ENCODE measurements at places on chromosomes 6 and 20.

DNA sequence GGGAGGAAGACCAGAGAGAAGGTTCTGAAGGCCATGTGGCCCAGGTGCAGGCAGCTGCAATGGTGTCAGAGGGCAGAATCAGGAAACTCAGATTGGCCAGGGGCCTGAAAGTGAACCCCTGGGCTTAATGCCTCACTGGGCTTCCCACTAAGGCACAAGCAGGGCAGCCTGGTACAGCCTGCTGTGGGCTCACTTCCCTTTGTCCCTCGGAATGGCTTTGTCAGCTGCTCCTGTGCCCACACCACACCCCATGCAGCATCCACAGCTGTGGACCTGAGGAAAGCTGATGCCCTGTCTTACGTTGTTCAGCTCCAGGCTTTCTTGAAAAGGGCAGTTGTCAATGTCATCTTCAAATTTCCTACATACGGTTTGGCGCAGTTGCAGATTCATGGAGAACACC is 2.4 kb downstream of the CST9 start:
- no peaks in the 10 kb centered on the region for H3K4me1 ChIP-seq
- H3K36me3 ChIP-seq = no peaks in the 10 kb centered on the region
- no peak overlapping the region for H3K4me3 ChIP-seq
- H3K27me3 ChIP-seq = no peaks in the 10 kb centered on the region
- no peak overlapping the region for H3K27ac ChIP-seq
- no peak for DNase-seq

GRCh38 chr6:166104107-166104506 is 63.5 kb downstream of the TBXT start:
- no peak overlapping the region for H3K27ac ChIP-seq
- no peak for DNase-seq
- no peak overlapping the region for H3K4me3 ChIP-seq
- H3K36me3 ChIP-seq = no peaks in the 10 kb centered on the region
- no peaks in the 10 kb centered on the region for H3K4me1 ChIP-seq
- H3K27me3 ChIP-seq = peaks cover 6% of the 10 kb centered on the region

DNA sequence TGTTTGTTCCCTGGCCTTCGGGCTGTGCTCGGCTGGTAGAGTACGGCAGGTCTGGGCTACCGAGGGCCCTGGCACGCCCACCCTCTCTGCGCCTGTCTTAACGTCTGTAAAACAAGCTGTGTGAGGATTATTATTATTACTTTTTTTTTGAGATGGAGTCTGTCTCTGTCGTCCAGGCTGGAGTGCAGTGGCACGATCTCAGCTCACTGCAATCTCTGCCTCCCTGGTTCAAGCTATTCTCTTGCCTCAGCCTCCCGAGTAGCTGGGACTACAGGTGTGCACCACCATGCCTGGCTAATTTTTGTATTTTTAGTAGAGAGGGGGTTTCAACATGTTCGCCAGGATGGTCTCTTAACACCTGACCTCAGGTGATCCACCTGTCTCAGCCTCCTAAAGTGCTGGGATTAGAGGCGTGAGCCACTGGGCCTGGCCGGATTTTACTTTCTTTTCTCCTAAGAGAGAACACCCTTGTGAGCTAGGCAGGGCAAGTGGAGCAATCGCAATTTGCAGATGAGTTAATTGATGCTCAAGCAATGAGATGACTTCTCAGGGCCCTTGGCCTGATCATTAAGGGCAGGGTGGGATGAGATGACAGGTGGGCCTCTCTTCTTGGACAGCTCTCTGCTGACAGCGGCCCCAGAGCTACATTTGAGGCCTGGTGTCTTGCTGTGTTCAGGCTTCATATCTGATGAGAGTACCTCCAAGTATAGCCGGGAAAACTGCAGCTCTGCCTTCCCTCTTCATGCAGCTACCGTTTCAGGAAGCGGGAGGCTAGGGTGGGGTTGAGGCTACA is 859 bp upstream of the SMIM29 start:
- no peaks in the 10 kb centered on the region for H3K4me1 ChIP-seq
- H3K27ac ChIP-seq = peak overlapping the region; percentile 83
- H3K4me3 ChIP-seq = peak overlapping the region; percentile 48

- no peak for DNase-seq
- H3K4me3 ChIP-seq = no peak overlapping the region
- no peaks in the 10 kb centered on the region for H3K27me3 ChIP-seq
- H3K4me1 ChIP-seq = no peaks in the 10 kb centered on the region
- H3K36me3 ChIP-seq = no peaks in the 10 kb centered on the region
Observed at GRCh38 chr6:137390334-137390733, 103.9 kb downstream of the OLIG3 start.

DNA sequence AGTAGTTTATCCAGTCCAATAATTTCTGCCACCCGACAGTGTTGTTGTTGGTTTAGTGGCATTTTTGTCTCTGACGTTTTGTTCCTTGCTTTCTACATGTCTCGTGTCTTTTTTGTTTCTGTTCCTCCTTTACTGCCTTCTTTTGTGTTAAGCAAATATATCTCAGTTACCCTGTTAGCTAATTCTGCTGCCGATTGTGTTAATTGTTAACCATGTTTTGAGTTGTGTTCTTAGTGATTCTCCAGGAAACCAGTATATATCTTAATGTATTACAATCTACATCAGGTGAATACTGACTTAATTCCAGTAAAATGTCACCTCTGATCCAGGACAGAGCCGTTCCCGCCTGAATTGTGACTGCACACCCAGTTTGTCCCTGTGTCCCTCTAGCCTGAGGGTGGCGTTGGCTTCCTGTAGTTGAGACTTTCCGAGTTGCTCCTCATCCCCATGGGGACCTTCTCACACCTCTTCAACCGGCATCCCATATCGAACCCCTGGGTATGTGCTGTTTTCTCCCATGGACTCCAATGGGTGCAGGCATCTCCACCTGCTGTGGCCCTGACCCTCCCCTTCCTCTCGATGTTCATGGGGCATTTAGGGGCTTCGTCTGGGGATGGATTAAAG is 35.8 kb upstream of the BHLHE23 start:
- H3K4me3 ChIP-seq = no peak overlapping the region
- H3K36me3 ChIP-seq = no peaks in the 10 kb centered on the region
- DNase-seq = no peak
- H3K4me1 ChIP-seq = no peaks in the 10 kb centered on the region
- H3K27me3 ChIP-seq = no peaks in the 10 kb centered on the region
- no peak overlapping the region for H3K27ac ChIP-seq

GRCh38 chr6:70819646-70820045 is 137.2 kb downstream of the B3GAT2 start:
- H3K27me3 ChIP-seq = no peaks in the 10 kb centered on the region
- no peak overlapping the region for H3K4me3 ChIP-seq
- no peaks in the 10 kb centered on the region for H3K4me1 ChIP-seq
- no peak for DNase-seq

DNA sequence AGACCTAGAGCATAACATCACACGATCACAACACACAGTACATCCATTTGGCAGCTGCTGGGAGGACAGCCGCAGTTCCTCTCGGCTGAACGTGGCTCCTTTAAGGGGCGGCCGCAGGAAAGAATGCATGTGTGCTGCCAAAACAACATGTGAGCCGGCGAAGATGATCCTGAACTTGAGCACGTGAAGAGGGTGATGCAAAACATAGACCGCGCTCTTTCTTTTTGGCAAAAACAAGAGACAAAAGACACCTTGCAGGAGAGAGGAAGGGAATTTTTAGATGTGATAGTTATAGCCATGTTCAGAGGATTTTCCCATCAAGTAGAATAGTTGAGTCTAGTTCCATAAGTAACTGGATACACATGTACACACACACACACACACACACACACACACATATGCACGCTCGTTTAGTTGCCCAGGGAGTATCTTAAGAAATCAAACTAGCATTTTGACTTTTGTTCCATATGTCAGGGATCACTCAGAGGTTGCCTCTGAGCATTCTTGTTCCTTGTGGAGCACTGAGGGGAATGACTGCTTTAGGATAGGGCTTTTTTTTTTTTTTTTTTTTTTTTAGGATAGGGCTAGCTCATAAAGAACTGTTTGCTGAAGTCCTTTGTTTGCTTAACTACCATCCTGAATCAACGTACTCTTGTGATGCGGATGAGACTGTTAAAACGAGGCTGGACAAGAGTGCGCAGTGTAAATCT is 21.7 kb upstream of the RANBP9 start:
- H3K27me3 ChIP-seq = no peaks in the 10 kb centered on the region
- H3K4me1 ChIP-seq = no peaks in the 10 kb centered on the region
- peak; percentile 29 for DNase-seq
- H3K27ac ChIP-seq = no peak overlapping the region
- no peaks in the 10 kb centered on the region for H3K36me3 ChIP-seq
- H3K4me3 ChIP-seq = no peak overlapping the region

DNA sequence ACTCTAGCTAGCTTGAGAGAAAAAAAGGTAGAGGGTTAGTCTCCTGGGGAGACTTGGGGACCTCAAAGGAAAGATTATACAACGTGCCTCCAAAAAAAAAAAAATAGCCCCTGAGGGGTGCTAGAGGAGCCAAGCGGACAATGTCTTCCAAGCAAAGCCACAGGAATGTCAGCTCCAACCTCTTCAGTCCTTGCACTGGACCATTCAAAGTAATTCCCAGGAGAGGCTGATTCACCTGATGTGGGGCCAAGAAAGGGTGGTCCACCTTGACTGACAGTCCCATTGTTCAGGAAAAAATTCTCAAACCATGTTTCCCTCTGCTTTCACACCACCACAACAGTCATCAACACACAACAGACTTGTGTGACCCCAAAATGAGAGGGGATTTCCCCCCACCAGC is 30.7 kb downstream of the ASIP start:
- H3K36me3 ChIP-seq = no peaks in the 10 kb centered on the region
- H3K27ac ChIP-seq = no peak overlapping the region
- DNase-seq = no peak

- no peak for DNase-seq
- H3K27me3 ChIP-seq = no peaks in the 10 kb centered on the region
- H3K36me3 ChIP-seq = no peaks in the 10 kb centered on the region
- no peak overlapping the region for H3K4me3 ChIP-seq
- no peaks in the 10 kb centered on the region for H3K4me1 ChIP-seq
- H3K27ac ChIP-seq = no peak overlapping the region
Observed at GRCh38 chr20:14331646-14332045, 5.8 kb downstream of the FLRT3 start.

DNA sequence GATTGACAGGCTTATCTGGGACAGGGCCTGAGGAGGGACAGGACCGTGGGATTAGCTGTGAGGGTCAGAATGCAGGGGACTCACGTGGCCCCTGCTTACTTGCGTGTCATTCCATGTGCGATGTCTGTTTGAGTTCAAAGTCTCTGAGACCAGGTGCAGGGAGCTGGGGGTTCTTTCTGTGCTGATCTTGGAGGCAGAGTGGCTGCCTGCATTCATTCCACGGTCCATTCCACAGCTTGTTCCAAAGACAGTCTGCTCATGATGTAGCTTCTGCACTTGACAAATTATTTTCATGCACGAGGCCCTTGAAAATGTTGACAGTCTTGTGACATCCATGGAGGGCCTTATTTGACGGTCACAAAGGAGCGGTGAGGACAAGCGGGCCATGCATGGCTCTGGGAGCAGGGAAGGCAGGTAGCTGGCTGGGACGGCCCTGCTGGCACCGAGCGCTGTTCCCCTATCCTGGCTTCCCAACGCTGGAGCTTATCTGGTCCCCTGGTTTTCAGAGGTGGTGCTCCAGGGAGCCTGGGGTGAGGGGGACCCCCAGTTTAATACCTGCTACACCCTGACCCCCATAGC is 156.3 kb upstream of the RNF24 start:
- H3K27me3 ChIP-seq = no peaks in the 10 kb centered on the region
- H3K27ac ChIP-seq = no peak overlapping the region
- peak overlapping the region; percentile 27 for H3K4me3 ChIP-seq
- no peaks in the 10 kb centered on the region for H3K4me1 ChIP-seq
- no peaks in the 10 kb centered on the region for H3K36me3 ChIP-seq

DNA sequence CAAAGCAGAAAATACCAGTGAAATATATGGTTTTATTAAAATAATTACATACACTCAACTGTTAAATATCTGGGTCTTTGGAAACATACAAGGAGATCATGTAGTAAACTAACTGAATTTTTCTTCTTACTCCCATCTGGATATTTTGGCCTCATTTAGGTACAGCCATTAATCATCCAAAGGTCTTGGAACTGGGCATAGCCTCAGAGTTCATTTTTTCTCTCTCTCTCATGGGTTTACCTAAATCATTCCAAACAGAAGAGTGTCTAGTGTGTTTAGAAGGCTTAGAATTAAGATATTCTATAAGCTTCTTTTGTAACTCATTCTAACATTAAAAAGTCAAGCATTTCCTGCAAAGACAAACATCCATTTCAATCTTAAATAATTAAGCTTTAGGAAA is 79.4 kb downstream of the HMGCLL1 start:
- H3K4me1 ChIP-seq = no peaks in the 10 kb centered on the region
- no peak overlapping the region for H3K4me3 ChIP-seq
- no peak for DNase-seq
- no peaks in the 10 kb centered on the region for H3K36me3 ChIP-seq
- H3K27ac ChIP-seq = no peak overlapping the region

DNA sequence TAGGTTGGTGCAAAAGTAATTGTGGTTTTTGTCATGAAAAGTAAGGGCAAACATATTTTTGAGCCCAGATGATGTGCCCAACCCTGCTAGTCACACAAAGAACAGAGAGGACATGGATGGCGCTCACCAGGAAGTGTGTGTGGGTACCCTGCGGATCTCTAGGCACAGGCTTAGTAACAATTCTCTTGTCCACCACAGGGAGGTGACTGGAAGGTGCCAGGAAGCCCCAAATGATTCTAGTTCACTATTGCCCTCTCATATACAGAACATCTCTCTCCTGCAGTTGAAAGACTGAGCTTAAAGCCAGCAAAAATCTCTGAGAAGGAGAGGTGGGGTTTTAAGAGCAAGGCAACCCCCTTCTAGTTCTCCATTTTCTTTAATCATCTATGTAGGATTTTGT is 272.1 kb upstream of the TAB2 start:
- no peak overlapping the region for H3K4me3 ChIP-seq
- H3K36me3 ChIP-seq = no peaks in the 10 kb centered on the region
- no peak overlapping the region for H3K27ac ChIP-seq

DNA sequence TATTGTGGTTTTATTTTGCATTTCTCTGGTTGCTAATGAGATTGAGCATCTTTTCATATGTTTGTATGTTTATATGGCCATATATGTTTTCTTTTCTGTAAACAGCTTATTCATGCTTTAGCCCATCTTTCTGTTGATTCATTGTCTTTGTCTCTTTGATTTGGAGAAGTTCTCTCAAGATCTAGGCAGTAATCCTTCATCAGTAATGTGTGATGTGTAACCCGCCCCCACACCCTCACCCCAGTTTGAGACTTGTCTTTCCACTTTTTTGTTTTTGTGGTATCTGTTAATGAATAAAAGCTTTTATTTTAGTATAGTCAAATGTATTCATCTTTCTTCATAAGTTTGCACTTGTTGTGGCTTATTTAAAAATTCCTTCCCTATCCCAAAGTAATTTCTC is 26.0 kb downstream of the ZC3H12D start:
- H3K36me3 ChIP-seq = no peaks in the 10 kb centered on the region
- H3K4me3 ChIP-seq = no peak overlapping the region
- no peaks in the 10 kb centered on the region for H3K27me3 ChIP-seq
- DNase-seq = no peak
- H3K4me1 ChIP-seq = peaks cover 14% of the 10 kb centered on the region

Data from pancreas (tissue), 10 donors.